ENCODE measurements at places on chromosomes 4 and X. TPM values are rescaled to one million over a fixed set of nuclear protein-coding genes. Genes with fewer than 3 reads are reported as not detected.

Gene ENOPH1
- total RNA-seq, result 38.4 TPM

DNA sequence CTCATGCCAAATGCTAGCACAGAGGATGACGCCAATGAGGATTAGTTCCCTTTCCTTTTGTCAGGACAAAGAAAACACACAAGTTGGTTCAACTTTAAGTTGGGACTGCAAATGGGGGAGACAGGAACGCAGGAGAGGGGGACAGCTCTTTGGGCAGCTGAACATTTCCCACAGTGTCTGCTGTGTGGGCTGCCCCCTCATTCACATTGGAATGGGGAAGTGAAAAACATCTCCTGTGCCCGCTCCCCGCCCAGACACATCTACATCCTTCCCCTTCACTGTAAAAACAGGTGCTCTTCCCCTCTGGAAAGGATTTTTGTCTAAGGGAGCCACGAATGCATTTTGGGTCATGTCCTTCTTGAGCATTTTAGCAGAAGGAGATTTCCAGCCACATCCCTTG, 44.5 kb upstream of the TBC1D9 start:
- no peak for DNase-seq

GRCh38 chr4:150178161-150178560, 99.9 kb downstream of the DCLK2 start:
- DNase-seq, result no peak

DNA sequence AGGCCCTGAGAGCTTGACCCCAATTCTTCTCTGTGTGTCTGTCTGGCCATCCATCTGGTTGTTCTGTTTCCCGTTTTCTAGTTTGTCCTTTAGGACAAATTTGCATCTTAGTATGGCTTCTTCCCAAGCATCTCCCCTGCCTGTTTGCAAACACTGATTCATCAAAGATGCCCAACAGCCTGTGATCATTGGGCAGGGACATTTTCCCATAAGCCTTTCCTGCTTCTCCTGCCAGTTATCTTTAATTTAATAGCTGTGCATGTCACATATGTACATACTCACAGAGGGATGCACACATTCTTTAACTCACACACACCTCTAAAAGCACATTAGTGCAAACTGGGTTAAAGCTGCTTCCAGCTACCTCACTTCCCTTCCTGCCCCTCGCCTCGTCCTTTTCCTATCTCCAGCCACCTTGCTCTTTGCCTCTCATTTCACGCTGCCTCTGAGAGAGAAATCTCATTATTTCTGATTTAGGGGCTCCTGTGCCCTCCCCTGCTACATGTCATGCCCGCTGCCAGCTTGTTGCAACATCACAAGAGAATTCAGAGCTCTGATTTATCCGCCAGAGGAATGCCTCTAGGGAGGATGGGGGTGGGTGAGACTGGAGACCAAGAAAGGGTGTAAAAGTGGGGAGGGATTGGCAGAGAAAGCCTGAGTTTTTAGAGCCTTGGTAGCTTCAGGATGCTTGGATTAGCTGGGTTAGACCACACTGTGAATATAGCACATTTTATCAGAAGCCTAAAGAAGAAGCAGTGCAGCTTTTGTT, 100.6 kb downstream of the NHS start:
- DNase-seq, result no peak

GRCh38 chr4:118254368-118254767, 98.4 kb downstream of the PRSS12 start:
- no peak for DNase-seq
